Caco-2 (cell line): ENCODE measurements at places on chromosomes 6 and 20.
A peak's percentile ranks its signal among the peaks of the same experiment; 100 is the strongest.

DNA sequence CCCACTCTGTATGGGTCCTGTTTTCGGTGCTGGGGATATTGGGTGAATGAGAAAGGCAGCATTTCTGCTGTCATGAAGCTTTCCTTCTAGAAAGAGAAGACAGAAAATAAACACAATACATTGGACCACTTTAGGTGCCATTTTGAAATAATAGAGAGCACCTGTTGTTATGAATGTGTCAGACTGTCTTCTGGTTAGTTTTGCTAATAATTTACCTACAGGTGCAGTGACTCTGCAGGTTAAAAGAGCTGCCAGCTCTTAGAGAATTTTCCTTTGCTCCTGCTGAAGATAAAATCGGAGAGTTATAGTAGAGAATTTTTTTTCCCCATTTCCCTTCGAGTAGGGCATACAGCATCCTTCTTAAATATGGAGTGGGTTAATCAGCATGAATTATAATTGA is 21.9 kb upstream of the GCLC start:
- DNase-seq: no peak

DNA sequence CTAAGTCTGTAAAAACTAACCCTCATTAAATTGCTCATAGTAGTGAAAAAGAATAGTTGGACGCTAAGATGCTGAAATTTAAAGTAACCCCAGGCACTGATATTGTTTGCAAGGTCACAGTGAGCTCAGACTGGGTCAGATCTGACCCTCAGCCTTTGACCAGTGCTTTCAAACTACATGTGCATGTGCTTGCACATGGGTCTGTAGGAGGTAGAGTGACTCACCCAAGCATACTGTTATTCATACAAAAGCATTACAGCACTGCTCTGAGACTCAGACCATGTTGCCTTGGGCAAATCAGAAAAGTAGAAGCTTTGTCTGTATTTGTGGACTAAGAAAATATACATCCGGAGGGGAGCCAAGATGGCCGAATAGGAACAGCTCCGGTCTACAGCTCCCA is 326.4 kb upstream of the MARCKS start:
- no peak for DNase-seq

GRCh38 chr20:36112112-36112511 is 42.4 kb upstream of the EPB41L1 start:
- DNase-seq: peak; percentile 45

GRCh38 chr6:163085426-163085825 is 329.1 kb upstream of the QKI start:
- DNase-seq: no peak

DNA sequence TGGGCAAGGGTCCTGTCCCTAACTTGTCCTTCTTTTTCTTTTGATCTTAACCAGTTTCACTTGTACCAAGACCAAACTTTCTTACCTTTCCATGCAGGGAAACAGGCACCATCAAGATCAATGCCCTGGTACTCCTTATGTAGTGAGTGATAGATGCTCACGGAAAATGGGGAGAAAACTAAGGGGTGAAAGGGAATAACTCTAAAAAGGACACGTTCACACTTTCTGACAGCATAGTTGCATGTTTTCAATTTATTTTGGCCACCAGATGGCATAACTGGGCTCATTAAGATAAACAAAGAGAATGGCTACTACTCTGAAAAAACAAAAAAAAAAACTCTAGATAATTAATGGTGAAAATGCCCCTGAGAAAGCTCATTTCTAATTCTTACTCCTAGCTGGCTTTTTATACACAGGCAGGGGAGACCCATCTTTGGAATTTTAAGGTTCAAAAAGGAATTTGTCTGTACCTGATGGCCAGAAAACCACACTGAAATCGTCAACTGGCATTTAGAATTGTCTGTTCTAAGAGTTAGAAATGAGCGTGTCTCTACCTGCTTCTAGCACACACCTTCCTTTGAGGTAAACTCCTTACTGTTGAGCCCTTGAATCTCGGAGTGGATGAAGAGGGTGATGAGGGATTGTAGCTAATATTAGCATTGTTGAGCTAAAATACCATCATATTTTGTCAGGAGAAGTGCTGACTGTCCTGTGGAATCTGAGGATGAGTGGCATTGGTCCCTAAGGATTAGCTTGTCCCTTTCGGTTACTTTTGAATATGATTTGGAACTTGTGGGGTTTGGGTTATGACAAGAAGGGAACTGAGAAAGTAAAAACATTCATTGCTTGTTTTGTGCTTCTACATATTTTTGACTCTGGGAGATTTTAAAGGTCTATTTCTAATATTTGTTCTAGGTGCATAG is 62.2 kb upstream of the DDR1 start:
- DNase-seq: peak; percentile 44

GRCh38 chr20:38406476-38406875 is 28.7 kb downstream of the SNHG17 start:
- DNase-seq: peak; percentile 33

DNA sequence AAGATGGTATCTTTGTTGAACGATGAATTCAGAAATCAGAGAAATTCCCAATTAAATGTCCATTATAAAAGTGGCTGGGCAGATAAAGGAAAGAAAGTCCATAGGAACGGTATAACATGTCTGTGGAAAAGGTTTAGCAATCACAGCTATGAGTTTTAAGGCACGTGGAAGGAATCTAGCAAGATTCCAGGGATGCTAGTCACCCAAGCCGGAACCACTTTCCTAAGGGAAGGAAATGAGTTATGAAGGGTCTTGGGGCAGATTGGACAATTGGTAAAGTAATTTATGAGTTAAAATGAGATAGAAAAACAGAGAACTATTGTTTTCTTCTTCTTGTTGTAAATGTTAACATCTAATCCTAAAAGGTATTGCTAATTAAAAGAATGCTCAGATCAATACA is 384.8 kb downstream of the ADGRB3 start:
- no peak for DNase-seq

DNA sequence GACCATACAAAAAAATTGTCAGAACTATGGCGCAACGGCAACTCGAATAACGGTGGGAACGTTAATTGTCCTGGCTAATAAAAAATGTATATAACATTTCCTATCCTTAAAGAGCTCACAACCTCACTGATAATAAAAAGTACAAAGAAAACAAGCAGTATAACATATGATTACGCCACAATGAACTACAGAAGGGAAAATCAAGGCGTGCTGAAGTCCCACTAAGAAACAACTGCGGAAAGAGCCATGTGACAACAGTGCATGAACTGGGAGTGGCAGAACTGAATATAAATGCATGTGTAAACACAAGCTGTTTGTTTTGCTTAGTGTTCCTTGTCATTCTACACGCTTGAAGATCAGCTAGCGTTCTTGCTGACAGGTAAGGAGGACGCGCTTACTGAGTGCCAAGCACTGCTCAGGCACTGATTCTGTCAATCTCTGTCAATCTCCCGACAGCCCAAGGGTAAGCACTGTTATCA is 466 bp upstream of the PSMB1 start:
- DNase-seq: no peak

DNA sequence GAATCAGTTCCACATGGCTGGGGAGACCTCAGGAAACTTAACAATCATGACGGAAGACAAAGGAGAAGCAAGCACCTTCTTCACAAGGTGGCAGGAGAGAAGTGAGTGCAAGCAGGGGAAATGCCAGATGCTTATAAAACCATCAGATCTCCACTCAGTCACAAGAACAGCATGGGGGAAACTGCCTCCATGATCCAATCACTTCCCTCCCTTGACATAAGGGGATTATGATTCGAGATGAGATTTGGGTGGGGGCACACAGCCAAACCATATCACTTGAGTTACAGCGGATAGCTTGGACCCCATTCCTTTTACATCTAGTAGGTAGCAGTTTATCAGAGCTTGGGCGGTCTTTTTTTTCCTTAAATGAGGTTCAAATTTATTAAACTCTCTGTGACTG is 19.1 kb downstream of the AFDN start:
- no peak for DNase-seq

DNA sequence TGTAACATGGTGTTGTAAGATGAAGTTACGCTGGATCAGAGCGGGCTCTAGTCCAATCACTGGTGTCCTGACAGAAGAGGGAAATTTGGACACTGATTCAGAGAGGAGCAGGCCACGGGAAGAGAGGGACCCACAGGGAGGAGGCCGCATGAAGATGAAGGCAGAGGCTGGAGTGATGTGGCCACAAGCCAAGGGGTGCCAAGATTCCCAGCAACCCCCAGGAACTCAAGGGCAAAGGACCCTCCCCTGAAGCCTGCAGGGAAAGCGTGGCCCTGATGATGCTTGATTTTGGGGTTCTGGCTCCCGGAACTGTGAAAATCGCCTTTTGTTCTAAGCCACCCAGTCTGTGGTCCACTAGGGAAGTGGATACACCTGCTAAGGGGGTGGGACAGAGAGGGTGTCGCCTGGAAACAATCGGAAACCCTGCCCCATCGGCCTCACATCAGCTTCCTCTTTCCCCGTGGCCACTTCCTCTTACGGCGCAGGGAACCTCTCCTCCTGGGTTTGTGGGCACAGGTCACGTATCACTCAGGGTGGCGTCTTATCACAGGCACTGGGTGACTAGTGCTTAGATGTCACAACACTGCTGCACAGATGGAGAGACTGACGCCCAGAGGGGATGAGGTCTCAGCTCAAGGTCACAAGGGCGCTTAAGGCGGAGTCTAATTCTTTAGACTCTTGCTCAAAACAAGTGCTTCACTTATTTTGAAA is 58.0 kb downstream of the SULF2 start:
- DNase-seq: no peak

DNA sequence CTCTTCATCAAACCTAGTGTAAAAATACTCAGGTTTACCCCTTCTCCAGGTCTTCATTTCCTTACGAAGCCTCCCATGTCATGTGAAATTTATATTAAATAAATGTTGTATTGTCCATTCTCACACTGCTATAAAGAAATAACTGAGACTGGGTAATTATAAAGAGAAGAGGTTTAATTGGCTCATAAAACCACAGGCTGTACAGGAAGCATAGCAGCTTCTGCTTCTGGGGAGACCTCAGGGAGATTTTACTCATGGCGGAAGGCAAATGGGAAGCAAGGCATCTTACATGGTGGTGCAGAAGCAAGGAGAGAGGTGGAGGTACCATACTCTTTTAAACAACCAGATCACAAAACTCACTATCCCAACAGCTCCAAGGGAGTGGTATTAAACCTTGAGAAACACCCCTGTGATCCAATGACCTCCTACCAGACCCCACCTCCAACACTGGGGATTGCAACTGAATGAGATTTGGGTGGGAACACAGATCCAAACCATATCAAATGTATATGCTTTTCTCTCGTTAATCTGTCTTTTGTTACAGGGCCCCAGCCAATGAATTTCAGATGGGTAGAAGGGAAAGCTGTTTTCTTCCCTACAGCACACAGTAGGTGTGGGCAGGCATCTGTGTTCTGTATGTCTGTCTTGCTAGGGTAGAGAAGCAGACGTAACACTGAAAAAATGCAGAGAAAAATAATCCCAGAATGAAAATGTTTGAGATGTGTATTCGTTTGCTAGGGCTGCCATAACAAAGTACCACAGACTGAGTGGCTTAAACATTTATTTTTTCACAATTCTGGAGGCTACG is 88.0 kb upstream of the BTN3A2 start:
- no peak for DNase-seq

GRCh38 chr6:161903584-161904212 is 629.8 kb upstream of the AGPAT4 start:
- no peak for DNase-seq

GRCh38 chr6:152323376-152323775 is 313.8 kb downstream of the SYNE1 start:
- DNase-seq: no peak

- DNase-seq: no peak
These were observed 20.7 kb upstream of the DCDC2 start for GRCh38 chr6:24378473-24379097.

DNA sequence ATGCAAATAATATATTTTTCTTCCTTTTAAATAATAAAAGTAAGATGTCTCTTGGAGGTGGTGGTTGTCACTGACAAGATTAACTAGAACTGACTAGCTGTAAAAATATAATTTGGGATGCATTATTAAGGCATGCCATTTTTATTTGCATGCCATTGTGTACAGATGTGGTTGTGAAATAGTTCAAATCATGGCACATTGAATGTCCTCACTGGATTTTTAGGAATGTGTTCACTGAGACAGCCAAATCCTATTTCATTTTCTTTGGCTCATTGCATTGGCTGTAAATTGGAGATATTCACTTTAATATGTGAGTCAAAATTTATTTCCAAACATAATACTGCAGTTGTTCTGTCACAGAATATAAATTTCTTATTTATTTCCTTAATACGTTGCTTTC is 62.3 kb downstream of the ESR1 start:
- DNase-seq: no peak

DNA sequence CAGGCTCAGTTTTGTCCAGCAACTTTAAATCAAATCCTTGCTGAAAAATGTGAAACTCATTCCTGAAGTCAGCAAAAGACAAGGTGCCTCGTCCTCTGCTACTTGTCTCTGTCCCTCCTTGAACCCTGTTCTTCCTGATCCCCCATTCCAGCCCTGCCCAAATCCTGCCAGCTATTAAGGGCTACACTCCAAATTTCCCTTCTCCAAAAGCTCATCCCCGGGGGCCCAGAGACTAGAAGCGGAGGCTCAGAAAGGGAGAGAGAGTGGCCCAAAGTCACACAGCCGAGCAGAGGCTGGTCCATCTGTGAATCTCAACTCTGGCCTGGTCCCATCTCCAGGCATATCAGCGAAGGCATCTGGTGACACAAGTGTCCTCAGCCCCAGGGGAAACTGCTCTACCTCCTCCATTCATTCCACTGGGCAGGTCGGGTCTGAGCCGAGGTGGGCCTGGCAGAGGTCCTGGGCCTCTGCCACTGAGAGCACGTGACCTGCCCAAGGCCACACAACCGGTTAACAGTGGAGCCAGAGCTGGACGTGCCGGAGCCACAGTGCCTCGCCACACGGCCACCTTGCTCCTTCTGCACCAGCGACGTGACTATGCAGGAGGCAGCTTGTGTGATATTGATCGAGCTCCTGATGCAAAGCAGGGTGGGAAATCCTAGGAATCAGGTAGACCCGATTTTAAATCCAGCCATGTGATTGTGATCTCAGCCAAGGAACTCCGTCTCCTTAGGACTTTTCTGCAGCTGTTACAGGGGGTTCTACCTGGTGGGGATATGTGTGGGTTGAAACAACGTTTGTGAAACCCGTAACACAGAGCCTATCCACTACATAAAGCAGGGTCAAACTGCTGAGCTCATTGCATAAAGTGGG is 28.6 kb downstream of the NOL4L start:
- no peak for DNase-seq

- no peak for DNase-seq
These were observed 4.5 kb downstream of the KPNA5 start for GRCh38 chr6:116685437-116685993.

DNA sequence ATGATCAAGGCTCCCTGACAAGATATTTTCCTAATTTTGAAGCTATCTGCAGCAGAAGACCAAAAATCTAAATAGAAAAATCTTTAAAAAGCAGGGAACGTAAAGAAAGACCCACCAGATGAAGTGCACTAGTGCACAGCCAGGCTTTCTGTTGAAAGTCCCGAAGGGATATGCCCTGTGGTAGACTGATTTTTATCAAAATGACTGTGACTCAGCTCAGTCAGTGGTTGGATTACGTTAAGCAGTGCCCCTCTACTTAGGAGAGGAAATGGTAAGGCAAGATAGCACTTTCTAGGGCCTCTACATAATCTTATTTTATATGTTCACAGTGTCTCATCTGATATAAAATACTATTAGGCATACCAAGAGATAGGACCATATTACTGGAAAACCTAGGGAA is 123.4 kb upstream of the RAB32 start:
- no peak for DNase-seq

- no peak for DNase-seq
These were observed 53.6 kb upstream of the PIM1 start for GRCh38 chr6:37116326-37116725.
